ENCODE measurements at places on chromosomes 4 and X.

DNA sequence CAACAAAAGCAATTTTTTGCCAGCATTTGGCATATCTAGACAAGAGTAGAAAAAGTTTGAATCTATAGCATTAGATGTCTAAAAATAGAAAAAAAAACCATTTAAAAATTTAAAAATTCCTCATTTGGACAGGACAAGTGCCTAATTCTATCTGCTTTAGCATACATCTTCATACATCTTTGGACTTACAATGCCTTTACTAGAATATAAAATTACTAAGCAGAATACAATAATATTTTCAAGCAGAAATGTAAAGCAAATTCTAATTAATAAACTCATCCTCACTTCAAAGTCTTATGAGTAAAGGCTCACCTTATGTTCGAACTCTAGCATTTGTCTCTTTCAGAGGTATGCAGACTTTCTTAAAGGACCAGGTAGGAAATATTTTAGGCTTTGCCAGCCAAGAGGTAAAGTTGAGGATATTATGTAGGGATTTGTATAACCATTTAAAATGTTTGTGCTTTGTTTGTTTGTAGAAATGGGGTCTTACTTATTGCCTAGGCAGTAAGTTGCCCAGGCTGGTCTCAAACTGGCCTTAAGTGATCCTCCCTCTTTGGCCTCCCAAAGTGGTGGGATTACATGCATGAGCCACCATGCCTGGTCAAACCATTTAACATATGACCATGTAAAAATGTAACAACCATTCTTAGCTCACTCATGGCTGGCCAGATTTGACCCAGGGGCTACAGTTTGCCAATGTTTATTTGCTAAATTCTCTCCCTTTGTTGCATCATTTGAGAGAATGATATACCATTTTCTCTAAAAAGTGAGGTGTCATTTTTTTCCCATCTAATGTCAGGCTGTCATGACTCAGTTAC lies 29.1 kb downstream of the UGDH start:
- no peak for DNase-seq

DNA sequence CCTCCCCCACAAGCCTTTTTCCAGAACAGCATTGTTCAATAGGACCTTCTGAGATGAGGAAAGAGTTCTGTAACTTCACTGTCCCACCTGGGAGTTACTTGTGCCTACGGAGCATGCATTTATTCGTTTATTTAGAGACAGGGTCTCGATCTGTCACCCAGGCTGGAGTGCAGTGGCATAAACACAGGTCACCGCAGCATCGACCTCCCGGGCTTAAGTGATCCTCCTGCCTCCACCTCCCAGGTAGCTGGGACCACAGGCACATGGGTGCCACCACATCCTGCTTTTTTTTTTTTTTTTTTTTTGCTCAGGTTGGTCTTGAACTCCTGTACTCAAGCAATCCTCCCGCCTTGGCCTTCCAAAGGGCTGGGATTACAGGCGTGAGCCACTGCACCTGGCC lies 2.9 kb downstream of the MAP3K15 start:
- DNase-seq: peak; percentile 16

GRCh38 chrX:136847874-136848273 lies 32.7 kb downstream of the RBMX start:
- DNase-seq: no peak

DNA sequence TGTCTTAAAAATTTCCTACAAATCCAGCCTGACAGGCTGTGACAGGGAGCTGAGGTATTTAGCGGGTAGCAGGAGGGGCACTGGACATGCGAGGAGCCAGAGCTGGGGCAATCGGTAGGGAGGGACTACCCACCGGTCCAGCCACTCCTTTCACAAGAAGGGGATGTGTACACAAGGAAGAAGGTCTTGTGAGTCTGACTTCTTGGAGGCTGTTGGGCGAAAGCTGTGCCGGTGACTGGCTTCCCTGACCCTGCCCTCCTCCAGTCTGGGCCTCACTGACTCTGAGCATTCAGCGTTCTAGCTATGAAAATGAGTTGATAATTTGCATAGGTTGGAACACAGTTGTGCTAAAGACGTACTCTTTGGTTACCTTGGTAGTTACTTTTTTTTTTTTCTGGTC lies 12.7 kb upstream of the CXCL8 start:
- DNase-seq: no peak

GRCh38 chrX:65813245-65813644 lies 145.8 kb downstream of the MSN start:
- DNase-seq: no peak

GRCh38 chr4:24428850-24429249 lies 155.5 kb downstream of the DHX15 start:
- DNase-seq: no peak

- DNase-seq: no peak
Measured at GRCh38 chr4:93199492-93199891, 629.1 kb upstream of the ATOH1 start.

DNA sequence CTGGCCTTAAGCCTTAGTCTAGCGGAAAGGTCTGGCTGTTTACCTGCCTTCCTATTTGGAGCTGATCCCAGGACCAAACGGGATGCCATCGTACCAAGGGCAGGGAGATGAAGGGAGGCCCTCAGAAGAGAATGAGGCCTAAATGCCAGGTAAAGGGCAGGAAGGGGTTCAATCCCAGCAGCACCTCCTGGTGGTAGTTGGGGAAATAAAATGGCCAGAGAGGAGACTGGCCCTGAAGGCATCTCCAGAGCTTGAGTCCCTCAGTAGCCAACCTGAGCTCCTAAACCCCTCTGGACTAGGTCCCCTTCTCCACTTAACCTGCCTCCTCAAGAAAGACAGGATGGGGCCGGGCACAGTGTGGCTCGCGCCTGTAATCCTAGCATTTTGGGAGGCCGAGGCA lies 53.7 kb downstream of the KDM5C start:
- no peak for DNase-seq

- no peak for DNase-seq
Measured at GRCh38 chr4:147620315-147620714, 3.1 kb downstream of the TMEM184C start.

GRCh38 chrX:46398126-46398525 lies 147.1 kb downstream of the ZNF674 start:
- no peak for DNase-seq

DNA sequence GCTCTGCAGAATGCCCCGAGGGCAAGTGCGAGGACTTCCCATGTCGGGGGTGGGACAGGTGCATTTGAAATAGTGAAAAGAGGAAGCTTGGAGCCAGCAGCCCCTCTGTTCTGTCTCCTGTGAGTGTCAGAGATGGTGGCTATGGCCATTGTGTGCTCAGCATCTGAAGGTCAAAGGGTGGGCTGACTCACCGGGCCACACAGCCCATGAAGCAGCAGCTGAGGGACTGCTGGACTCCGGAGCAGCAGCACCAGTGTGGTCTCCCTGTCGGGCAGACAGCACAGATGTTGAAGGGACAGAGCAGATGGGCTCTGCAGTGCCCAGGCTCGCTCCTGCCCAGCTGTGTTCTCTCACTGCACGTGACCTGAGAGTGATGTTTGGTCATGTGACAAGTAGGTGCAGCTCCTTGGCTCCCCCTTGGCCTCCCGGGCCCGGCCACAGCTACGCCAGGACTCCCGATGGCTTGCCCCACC lies 53.5 kb downstream of the TBC1D14 start:
- no peak for DNase-seq

DNA sequence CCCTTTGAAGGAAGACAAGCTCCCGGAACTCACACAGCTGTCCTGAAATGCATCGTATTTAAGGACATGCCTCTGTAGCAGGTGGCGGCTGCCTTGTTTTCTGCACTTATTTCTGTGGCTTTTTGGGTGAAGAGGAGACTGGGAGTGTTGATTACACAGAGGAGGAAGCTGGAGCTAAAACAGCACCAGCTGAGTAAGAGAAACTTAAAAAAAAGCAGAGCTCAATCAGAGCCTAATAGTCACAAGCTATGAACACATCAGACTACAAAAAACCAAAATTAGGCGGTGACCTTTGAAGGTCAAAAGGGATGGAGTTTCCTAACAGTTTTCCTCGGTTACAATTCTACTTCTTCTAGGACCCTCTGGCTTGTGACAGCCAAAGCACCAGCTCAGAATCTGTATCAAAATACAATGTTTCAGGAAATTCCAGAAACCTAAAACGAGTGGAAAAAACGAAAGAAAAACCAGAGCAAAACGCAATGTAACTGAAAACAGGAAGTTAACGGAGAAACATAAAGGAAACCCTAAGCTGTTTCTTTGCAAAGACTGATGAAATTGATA lies 13.5 kb downstream of the PRKX start:
- DNase-seq: no peak
